M059J (cell line): ENCODE measurements at places on chromosomes 16 and 17. TPM values are rescaled to one million over a fixed set of nuclear protein-coding genes. Genes with fewer than 3 reads are reported as not detected.

CES1 gene
- total RNA-seq = 2.2 and 2.4 TPM in 2 replicates

CORO6 gene
- total RNA-seq = 0.89 and 2.0 TPM in 2 replicates

TMEM186 gene
- total RNA-seq = 7.1 TPM in 2 replicates

SLC7A5 gene
- total RNA-seq = 22.1 and 41.7 TPM in 2 replicates

LDHD gene
- total RNA-seq = 0.42 TPM in 2 replicates

NSF gene
- 57.4 and 76.7 TPM in 2 replicates for total RNA-seq

MYH1 gene
- not detected in 2 replicates for total RNA-seq

TMC5 gene
- total RNA-seq = 0.15 TPM in 1 of 2 replicates, not detected in the other

MYO15A gene
- total RNA-seq = not detected in 2 replicates

FAM20A gene
- total RNA-seq = 0.02 TPM in 1 of 2 replicates, not detected in the other

TPSG1 gene
- total RNA-seq = not detected in 2 replicates

EFNB3 gene
- total RNA-seq = 1.1 TPM in 2 replicates

CSF3 gene
- not detected in 2 replicates for total RNA-seq

DOC2B gene
- total RNA-seq = under 0.01 TPM in 1 of 2 replicates, not detected in the other

SDR42E2 gene
- total RNA-seq = not detected in 2 replicates

MVD gene
- 39.9 and 42.4 TPM in 2 replicates for total RNA-seq

BCL6B gene
- not detected in 2 replicates for total RNA-seq

GNAO1 gene
- total RNA-seq = 3.2 and 10.9 TPM in 2 replicates

QPRT gene
- total RNA-seq = 4.0 and 9.0 TPM in 2 replicates

DPEP3 gene
- total RNA-seq = not detected in 2 replicates

EXOC7 gene
- 39.0 and 69.9 TPM in 2 replicates for total RNA-seq

ZMYND15 gene
- total RNA-seq = not detected in 2 replicates

CLEC10A gene
- not detected in 2 replicates for total RNA-seq

PABPN1L gene
- not detected in 2 replicates for total RNA-seq

GRAPL gene
- not detected in 2 replicates for total RNA-seq

RNF157 gene
- 4.1 and 6.7 TPM in 2 replicates for total RNA-seq

SLFN12 gene
- total RNA-seq = 39.4 and 39.6 TPM in 2 replicates

CEP20 gene
- 74.6 and 116 TPM in 2 replicates for total RNA-seq

CD300E gene
- not detected in 2 replicates for total RNA-seq

IRX6 gene
- total RNA-seq = not detected in 2 replicates

ARHGAP44 gene
- total RNA-seq = not detected in 2 replicates

CREBBP gene
- 7.9 and 14.8 TPM in 2 replicates for total RNA-seq

GPR139 gene
- not detected in 2 replicates for total RNA-seq

ZNF319 gene
- total RNA-seq = 4.2 and 4.5 TPM in 2 replicates

ZNF207 gene
- total RNA-seq = 163 and 195 TPM in 2 replicates

OTOP3 gene
- total RNA-seq = not detected in 2 replicates
